Fibroblast of mammary gland (primary cell): ENCODE measurements at places on chromosomes 6 and 20.

DNA sequence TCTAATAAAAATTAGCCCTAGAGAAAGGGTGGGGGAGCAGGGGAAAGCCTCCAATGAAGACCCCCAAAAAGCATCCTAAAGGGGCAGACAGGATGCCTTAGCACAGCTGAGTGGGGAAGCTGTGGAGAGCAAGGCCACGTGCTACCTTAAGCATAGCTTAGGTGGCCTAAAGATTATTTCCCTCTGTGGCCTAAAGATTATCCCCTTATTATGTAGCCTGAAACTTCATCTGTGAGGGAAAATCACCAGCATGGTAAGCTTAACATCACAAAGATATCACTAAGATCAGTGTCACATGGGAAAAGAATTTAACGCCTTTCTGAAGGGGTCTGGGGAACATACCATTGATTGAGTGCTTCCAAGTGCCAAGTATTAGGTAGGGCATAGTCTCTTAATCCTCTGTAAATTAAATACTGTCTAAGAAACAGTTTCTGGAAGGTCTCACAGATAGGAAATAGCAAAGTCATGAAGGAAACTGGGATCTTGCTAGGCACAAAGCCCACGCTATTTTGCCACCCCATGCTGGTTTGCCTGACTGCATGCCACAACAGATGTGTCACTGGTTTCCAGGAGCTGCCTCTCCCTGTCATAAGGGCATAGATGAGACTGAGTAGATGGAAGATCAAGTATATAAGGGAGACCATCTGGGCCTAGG is 170.0 kb downstream of the HACE1 start:
- peak; percentile 3 for DNase-seq

GRCh38 chr20:50695135-50695872 is 4.0 kb upstream of the RIPOR3 start:
- peak; percentile 68 for DNase-seq

DNA sequence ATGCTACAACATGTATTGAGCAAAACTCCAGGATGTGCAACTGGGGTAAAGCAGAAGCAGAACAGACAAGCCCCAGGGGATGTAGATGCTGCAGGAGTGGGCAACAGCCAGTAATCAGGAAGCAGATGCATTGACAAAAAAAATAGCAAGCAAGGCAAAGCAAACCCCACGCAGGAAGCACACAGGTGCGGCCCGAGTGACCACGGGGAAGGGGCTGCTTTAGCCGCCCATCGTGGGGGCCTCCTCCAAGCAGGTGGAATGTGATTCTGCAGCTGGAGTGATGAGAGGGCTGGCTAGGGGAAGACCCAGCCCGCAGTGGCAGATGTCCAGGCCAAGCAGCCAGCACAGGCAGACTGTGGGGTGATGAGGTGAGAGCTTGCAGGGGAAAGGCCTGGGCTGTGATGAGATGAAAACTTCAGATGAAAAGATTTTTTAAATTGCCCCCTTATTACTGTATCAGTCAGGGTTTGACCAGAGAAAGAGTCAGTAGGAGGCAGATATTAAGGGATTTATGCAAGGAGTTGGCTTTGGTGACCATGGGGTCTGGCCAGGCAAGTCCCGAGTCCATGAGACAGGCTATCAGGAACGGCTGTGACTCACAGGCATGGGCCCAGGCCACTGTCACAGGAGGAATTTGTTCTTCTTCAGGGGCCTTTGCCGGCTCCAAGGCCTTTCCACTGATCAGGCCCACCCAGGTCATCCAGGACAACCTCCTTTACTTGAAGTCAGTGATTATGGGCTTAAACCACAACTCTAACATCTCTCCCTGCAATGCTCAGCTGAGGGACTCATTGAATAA is 207.6 kb downstream of the ANKRD60 start:
- DNase-seq: no peak

DNA sequence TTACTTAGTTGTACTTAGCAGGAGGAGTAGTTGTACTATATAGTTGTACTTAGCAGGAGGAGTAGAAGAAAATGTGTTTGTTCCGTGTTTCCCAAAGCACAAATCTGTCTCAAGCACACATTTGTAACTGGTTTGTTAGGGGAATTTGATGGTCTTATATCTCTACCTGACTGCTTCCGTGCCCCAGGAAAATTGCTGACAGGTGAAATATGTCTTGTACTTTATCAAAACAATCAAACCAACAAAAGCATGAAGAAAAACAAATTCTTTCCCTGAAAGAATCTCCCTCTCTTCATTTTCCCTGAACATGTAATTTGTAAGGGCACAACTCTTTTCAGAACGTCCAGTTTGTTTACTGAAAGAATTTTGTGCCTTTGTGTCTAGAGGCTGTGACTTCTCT is 106.6 kb upstream of the RGS17 start:
- DNase-seq: no peak

DNA sequence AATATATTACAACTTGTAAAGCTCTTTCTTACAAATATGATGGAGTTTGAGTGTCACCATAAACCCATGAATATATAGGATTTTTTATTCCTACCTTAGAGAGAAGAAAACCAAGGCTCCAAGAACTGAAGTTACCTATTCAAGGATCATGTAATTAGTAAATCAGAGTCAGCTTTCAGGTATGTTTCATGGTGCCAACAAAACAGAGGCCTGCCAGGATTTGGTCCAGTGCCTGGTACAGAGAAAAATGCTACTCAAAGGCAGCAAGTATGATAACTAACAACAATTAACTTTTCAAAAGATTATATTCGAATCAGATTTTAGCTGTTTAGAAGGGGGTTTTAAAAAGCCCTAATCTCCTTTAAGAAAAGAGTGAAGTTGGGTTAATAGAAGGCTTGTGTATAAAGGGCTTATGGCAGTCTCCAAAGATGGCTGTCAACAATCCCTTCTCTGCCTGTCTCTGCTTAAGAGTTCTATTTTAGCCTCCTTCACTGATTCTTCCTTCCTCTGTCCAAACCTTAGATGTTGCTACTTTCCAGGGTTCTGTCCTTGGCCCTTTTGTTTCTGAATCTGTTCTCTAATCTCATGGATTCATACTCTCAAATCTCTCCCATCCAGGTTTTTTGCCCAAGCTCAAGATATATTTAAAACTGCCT is 7.8 kb downstream of the MAP3K7 start:
- no peak for DNase-seq

GRCh38 chr20:55174172-55174571 is 698.8 kb downstream of the DOK5 start:
- DNase-seq: no peak

DNA sequence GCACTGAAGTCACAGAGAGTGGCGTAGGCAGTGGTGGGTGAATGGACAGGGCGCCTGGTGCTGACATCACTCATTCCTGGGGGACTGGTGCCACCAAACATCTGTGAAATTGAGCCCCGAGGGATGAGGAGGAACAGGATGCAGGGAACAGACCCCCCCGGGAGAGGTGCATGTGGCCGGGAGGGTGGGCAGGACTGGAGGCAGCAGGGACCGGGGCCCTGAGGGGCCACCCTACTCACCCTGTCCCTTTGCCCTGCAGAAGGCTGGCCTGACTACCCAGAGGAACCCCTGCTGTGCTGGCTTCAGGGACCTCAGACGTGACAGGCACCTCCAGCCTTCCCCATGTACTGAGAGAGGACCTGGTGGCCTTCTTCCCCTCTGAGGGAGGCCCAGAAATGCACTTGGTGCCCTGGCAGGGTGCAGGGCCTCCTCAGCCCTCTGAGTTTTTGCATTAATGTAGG is 25.1 kb downstream of the SYNDIG1 start:
- no peak for DNase-seq
